ENCODE measurements at places on chromosomes 5 and 9. TPM values are rescaled to one million over a fixed set of nuclear protein-coding genes. Genes with fewer than 3 reads are reported as not detected.

- no peak for DNase-seq
Measured at GRCh38 chr5:122129306-122129705, at the start of gene ZNF474. ZNF474 (plus strand) TSS chr5:122129546; CDS start chr5:122151991, 22,445 bp downstream.

- DNase-seq, result no peak
Measured at GRCh38 chr5:84215521-84215920, 169.2 kb downstream of the EDIL3 start.

GRCh38 chr9:71079451-71079850 lies 42.0 kb downstream of the TRPM3 start:
- DNase-seq, result no peak

GRCh38 chr9:129714511-129715061 lies 38.3 kb downstream of the PTGES start:
- no peak for DNase-seq

DNA sequence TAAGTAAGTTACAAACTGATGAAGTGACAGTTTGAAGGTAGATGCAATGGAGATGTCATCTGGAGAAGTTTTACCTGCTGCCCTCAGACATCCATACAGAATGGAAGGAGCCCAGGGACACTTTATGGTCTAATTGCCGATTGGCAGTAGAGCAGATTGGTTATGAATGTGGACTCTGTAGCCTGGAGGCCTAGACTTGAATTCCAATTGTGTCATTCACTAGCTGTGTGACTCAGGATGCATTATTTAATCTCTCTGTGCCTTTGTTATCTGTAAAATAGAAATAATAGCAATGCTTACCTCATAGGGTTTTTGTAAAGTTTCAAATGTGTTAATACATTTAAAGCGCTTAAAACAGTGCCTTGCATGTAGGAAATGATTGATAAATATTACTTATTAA lies 5.2 kb upstream of the TCERG1 start:
- DNase-seq, result no peak

Gene LECT2
- not detected for total RNA-seq

Gene NFIB
- total RNA-seq, result 110 TPM

- no peak for DNase-seq
Measured at GRCh38 chr5:66933066-66933465, 263.5 kb downstream of the CD180 start.

Gene PCDHA1
- not detected for total RNA-seq

GRCh38 chr9:70994582-70994981 lies 126.8 kb downstream of the TRPM3 start:
- no peak for DNase-seq

Gene C1QTNF2
- 1.3 TPM for total RNA-seq

Gene ACSL6
- 4.4 TPM for total RNA-seq

GRCh38 chr5:67350185-67350584 lies 153.6 kb upstream of the CD180 start:
- DNase-seq, result no peak

GRCh38 chr5:151757233-151758140 lies 944 bp downstream of the ATOX1 start:
- no peak for DNase-seq

GRCh38 chr5:117587111-117587510 lies 1012.5 kb upstream of the SEMA6A start:
- no peak for DNase-seq

Gene RFK
- total RNA-seq, result 28.3 TPM

DNA sequence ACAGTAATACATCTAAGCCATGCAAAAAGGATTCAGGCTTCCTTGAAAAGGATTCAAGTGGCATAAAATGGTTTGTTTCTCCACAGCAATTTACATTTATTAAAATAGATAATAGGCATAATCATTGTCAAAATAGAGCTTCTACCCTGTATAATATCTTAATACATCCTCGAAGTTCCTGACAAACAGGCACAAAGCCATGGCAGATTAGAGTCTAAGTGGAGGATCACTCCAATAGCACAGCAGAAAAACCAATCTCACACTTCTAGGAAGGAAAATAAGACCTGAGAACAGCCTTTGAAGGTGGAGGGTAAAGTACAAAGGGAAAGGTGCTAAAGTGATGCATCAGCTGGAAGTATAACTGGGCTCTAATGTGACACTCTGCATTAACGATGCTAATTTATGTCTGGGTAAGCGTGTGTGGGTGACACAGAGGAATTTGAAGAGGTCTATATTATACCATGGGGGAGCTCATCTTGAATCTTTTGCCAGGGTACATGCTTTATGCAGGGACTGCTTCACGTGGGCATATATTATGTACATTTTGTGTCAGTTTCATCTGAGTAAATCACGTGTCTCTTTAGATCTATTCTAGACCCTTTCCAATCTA lies 28.8 kb downstream of the PPP2R2B start:
- no peak for DNase-seq

DNA sequence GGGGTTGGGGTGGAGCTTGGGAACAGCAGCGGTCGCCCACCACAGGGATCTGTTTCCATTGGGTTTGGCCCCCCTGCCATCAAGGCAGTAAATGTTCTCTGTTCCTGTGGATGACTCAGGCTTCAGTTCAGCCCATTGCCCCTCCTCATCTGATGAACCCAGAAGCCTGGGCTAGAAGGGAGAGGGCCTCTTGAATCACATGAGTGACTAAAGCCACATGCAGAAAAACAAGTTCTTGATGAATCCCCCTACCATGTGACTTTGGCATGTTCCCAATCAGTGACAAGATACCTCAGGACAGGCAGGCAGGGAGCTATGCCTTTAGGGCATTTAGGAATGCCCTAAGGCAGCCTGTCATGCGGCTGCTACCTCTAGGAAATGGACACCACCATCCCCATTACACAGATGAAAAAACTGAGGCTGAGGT lies 2.5 kb downstream of the SH3PXD2B start:
- DNase-seq, result no peak

Gene EPB41L4A
- total RNA-seq, result 18.6 TPM

GRCh38 chr5:20972419-20972925 lies 984.5 kb upstream of the CDH18 start:
- DNase-seq, result peak; percentile 51

GRCh38 chr9:127805620-127806019 lies 2.9 kb downstream of the FPGS start:
- DNase-seq, result no peak

Gene HSPA5
- total RNA-seq, result 183 TPM

GRCh38 chr9:14170392-14170931 lies 143.5 kb downstream of the NFIB start:
- no peak for DNase-seq

GRCh38 chr5:14204785-14205321 lies 61.7 kb downstream of the TRIO start:
- DNase-seq, result peak; percentile 53

Gene FCN1
- 5.7 TPM for total RNA-seq

- no peak for DNase-seq
Measured at GRCh38 chr5:111744455-111744854, 12.5 kb downstream of the NREP start.

GRCh38 chr9:81431641-81432040 lies 257.7 kb downstream of the TLE1 start:
- no peak for DNase-seq

GRCh38 chr5:165328846-165329245 lies 1823.4 kb downstream of the MAT2B start:
- DNase-seq, result no peak

- no peak for DNase-seq
Measured at GRCh38 chr5:42337607-42338006, 85.6 kb upstream of the GHR start.

Gene KCNN2
- 10.5 TPM for total RNA-seq

- DNase-seq, result no peak
Measured at GRCh38 chr5:3609120-3609681, 13.6 kb downstream of the IRX1 start.

Gene PDZD2
- total RNA-seq, result 80.1 TPM

Gene GALNT10
- total RNA-seq, result 10.9 TPM

DNA sequence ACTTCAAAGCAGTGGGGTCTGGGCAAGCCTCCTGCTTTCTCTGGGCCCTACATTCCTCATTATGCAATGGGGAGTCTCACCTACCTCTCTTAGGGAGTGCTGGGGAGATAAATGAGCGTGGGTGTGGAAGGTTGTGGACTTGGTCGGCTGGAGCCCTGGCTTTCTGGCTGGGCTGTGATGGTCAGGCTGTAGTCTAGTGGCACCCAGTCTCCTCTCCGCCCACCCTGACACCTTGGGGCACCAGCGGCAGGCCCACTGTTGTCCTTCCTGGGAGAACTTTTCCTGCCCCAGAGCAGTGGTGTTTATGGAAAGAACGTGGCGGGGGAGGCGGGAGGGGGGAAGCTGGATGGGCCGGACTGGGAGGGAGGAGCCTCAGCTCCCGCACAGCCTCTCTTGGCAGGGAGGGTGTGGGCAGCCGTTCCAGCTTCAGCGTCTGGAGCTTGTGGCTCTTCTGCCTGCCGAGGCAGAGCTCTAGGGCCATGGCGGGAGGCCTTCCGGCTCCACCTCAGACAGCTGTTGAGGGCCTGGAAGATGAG lies 4.1 kb downstream of the PTGS1 start:
- DNase-seq, result peak; percentile 88

GRCh38 chr9:16705111-16705604 lies 165.3 kb downstream of the BNC2 start:
- peak; percentile 81 for DNase-seq

GRCh38 chr5:143045062-143045461 lies 274.9 kb downstream of the ARHGAP26 start:
- DNase-seq, result no peak

DNA sequence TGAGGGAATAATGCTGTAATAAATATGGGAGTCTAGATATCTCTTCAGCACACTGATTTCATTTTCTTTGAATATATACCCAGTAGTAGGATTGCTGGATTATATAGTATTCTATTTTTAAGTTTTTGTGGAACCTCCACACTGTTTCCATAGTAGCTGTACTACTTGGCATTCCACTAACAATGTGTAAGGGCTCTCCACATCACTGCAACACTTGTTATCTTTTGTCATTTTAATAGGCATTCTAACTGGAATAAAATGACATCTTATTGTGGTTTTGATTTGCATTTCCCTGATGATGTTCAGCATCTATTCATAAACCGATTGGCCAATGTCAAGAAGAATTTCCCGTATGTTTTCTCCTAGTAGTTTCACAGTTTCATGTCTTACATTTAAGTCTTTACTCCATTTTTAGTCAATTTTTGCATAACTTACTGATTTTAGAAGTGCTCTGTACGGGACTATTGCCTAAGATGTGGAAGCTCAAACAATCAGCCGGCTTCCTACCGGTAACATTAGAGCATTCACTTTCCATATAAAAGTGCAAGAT lies 1078.8 kb downstream of the TAF11L14 start:
- no peak for DNase-seq

DNA sequence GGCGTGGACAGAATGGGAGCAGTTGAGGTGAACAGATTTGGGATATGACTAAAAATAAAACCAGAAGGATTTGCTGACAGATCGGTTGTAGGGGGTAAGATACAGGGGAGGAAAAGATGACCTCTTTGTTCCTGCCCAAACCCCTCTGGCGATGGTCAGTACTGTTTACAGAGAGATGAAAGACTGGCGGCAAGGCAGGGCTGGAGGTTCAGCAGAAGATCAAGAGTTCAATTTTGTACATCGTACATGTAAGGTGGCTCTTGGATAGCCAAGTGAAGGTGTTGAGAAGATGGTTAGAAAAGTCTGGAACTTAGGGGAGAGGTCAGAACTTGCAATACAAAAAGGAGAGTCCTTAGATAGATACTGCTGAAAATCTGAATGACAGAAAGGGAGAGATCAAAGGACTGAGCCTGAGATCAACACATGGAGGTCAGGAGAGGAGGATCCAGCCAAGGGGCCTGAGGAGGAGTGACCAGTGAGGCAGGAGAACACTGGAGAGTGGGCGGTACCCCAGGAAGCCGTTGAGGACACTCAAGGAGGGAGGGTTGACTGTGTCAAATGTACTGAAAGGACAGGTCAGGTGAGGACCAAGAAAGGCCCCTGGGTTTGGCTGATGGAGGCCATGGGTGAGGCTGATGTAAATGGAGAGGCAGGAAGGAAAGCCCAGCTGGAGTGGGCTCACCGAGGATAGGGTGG lies 7.1 kb downstream of the IL4 start:
- DNase-seq, result no peak

DNA sequence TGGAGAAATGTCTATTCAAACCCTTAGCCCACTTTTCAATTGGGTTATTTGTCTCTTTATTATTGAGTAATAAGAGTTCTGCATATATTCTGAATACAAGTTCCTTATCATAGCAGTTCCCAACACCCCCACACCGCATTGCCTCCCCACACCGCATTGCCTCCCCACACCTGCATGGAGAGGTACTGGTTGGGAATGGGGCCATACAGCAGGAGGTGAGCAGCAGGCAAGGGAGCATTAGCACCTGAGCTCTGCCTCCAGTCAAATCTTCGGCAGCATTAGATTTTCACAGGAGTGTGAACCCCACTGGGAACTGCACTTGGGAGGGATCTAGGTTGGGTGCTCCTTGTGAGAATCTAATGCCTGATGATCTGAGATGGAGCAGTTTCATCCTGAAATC lies 10.6 kb upstream of the SAP30L start:
- no peak for DNase-seq

DNA sequence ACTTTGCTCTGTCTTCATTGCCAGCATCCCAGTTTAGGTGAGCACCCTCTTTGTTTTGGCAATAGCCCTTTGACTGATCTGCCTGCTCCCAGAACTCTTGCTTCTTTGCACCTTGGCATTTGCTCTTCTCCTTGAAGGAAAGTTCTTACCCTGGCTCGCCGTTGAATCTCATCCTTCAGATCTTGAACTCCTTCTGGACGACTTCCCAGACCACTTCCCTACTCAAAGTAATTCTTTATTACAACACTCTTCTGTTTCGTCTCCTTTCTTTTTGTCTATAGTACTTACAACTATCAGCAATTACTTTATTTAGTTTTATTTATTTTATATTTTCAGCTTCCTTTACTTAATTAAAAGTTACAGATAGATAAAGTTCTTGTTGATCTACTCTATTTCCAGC lies 1510.1 kb downstream of the MAT2B start:
- no peak for DNase-seq

DNA sequence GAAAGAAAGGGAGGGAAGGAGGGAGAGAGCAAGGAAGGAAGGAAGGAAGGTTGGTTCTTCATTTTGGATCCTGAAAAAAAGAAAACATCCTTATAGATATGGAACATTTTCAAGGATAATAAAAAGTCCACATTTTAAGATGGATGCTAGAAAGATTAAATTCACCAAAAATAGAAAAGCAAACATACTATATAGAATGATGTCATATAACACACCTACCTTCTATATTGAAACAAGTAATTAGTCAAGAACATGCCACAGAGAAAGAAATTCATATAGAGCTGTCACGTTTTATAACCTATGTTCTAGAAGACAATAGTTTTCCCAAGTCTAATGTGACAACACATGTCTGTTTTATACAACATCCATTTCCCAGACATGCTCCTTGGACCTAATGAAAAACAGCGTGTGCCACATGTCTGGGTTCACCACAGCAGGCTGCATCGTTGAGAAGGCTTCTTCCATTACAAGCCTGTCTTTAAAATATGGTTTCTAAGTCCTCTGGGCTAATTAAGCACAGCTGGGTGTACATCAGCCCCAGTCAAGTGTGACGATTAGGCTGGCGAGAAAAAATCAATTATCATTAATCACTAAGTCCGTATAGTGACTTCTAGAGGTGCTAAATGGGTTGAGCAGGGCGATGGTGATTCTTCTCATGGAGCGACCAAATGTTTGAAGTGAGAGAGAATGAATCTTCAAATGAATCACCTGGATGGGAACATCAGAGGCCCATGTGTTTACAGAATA lies 301.8 kb downstream of the TLE1 start:
- no peak for DNase-seq

- no peak for DNase-seq
Measured at GRCh38 chr5:157665467-157666070, 5.8 kb upstream of the C5orf52 start.

GRCh38 chr5:15549961-15550360 lies 50.0 kb downstream of the FBXL7 start:
- DNase-seq, result no peak

Gene TMEM252
- not detected for total RNA-seq

Gene ENTR1
- total RNA-seq, result 23.3 TPM

GRCh38 chr5:76291305-76292077 lies 111.6 kb upstream of the IQGAP2 start:
- no peak for DNase-seq
